Left colon (tissue), 2 donors: ENCODE measurements at places on chromosomes 1 and 21.

GRCh38 chr1:204177133-204177532, 11.0 kb upstream of the REN start:
- DNase-seq: no peak

DNA sequence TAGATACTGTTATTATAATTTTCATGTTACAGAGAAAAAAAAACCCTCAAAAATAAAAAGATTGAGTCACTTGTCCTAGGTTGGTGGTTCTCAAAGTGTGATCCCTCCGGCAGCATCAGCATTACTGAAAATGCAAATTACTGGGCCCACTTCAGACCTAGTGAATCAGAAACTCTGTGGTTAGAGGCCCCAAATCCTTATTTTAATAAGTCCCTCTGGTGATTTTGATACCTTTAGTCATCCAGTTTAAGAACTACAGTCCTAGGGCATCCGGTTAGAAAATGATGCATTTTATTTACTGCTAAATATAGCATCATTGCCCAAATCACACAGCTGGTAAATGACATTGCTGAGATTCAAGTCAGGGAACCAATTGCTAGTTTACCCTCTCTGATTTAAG, 203.7 kb upstream of the RUNX1 start:
- DNase-seq: no peak

DNA sequence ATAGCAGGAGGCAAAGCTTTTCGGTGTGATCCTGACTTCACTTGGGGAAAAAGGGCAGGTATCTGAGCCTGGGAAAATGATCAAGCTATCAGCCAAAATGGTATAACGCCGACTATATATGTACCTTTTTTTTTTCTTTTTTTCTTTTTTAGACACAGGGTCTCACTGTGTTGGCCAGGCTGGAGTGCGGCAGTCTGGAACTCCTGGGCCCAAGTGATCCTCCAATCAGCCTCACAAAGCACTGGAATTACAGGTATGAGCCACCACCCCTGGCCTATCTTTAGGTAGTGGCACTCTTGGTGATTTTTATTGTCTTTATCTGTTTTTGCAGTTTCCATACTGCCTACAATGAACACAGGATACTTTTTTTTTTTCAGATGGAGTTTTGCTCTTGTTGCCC, 1.3 kb upstream of the ICMT start:
- no peak for DNase-seq

DNA sequence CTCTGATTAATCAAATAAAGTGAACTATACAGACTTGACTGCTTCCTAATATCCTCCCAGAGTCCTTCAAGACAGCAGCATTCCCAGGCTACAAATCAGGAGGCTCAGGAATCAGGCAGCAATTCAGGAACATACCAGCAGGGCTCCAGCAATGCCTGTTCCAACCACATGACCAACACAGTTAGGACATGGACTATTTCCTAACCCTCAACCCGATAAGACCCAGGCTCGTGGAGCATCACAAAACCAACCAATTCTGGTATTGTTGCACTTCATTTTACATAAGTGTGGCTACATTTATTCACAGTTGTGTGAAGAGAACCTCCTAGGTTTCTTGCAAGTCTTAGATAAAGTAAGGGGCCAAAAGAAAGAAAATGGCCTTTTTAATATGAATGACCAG, 546.2 kb upstream of the ADGRL2 start:
- no peak for DNase-seq

DNA sequence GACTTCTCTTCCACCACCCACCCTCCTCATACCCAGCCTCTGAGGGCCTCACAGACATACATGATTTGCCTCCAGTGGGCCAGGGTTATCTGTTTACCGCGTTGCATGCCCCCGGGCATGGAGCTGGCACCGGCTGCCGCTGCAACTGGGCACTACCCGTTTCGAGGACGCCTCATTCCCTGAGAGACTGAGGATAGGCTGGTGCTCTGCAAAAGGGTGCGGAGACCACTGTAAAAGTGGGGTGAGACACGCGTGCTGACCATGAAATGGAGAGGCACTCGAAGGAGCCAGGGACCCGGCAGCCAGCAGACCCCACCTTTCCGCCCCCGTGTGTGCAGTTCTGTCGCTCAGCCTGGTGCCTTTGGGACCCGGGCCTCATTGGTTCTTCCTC, 20.6 kb downstream of the TP73 start:
- no peak for DNase-seq

DNA sequence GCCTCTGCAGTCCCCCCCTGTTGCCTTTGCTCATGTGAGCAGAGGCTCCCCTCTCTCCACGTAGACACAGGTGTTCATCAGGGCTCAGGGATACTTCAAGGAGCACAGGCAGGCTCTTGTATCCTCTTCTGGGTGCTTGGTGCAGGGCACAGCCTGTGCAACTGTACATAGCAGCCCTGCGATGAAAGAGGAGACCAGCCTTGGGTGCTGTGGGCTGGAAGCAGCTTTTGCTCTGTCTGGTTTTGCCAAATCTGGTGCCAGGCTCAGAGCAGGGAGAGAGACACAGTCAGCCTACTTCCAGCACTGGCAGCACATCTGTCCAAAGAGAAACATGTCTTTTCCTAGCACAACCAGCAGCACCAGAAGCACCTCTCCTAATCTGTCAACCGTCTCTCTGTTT, 132.1 kb downstream of the ETS2 start:
- no peak for DNase-seq

DNA sequence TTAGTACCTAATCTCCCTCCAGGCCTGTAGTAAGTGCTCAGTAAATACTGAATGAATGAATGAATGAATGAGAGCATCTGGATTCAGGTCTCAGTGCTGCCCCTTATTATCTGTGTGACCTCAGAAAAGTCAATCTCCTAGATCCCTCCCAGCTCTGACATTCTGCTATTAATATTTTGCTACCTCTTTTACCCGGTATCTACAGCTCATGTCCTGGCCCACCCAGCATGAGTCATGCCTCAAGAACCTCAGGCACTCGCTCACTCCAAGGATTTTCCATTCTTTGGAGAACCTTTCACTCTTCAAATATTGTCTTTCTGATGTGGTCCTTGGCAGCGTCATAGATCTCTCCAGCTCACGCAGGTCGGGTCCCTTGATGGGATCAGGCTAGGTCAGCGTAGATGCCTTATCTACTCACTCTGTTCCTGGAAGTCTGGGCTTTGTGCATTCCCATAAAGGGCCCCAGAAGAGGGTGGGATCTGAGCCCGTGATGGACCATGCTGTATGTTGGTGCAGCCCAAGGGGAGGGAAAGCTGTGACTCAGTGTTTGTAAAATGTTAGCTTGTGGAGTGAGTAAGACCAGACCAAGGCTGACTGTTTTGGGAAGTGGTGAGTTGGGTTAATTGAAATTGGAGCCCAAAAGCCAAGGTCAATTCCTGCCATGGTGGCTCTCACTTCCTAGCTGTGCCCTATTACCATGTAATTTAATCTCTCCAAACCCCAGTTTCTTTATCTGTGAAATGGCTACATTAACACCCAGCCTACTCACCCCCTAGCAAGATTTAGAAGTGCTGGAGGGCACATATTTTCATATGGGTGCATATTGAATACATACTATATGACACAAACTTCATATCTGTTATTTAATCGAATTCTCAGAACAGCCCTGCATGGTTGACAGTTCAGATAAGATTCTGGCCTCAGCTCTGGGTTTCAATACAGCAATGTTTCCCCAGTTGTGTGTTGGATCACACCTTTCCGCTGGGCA, 214.1 kb upstream of the USP24 start:
- no peak for DNase-seq

GRCh38 chr1:55280731-55281130, 65.6 kb upstream of the USP24 start:
- DNase-seq: no peak

DNA sequence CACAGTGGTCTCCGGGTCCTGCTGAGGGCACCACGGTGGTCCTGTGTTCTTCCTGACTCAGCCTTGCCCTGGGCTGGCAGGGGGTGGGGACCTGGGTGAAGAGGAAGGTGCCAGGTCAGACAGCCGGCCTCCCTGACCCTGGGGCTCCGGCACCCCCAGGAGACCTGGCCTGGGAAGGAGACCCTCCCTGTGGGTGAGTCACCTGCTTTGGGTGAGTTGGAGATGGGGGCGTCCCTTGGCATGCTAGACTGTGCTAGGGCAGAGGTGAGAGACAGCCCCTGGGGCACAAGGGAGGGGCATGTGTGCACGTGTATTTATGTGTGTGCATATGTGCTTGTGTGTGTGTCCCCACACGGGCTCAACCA, 23.4 kb downstream of the SPSB1 start:
- DNase-seq: no peak

GRCh38 chr1:10710489-10710888, 86.0 kb downstream of the CASZ1 start:
- no peak for DNase-seq

GRCh38 chr1:237084341-237085077, 42.5 kb downstream of the RYR2 start:
- DNase-seq: no peak

DNA sequence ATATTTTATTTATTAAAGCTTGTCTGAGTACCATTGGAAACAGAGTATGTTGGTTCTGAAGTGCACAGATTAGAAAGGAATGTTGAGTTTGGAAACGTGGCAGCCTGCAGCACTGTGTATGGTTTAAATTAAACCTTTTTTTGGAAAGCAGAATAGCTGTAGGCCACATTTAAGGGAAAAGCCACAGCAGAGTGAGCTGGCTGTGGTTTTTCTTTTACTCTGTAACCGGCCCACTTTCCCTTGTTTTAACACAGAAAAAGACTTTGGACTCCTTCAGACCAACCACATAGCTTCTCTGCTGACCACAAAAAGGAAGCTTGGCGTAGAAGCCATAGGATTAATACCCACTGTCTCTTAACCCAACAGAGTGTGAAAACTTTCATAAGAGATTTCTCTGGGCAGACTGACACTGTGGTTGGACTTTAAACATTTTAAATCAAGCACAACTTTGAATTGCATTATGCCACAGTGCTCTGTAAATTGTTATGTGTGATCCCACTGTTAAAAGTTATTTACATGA, 75.2 kb downstream of the NFIA start:
- DNase-seq: no peak

DNA sequence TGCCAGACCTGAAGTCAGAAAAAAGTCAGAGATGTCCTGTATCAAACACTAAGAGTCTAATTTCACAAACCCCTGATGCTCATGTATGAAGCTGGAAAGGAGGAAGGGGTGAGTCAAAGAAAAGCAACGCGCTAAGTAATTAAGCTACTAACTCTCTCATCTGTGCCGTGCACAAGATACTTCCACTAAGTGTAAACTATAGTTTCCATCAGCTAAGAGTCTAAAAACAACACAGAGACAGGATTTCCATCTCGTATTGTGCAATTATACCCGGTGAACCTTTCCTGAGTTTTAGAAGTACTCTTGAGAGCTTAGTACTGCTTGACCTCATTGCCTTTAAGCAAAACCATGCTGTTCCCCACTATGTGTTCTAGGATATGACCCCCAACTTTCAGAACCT, 19.0 kb downstream of the DNALI1 start:
- no peak for DNase-seq

GRCh38 chr1:171742577-171742922, 685 bp upstream of the VAMP4 start:
- DNase-seq: peak; percentile 49

- no peak for DNase-seq
These were observed 58.6 kb downstream of the ATP5PO start for GRCh38 chr21:33856893-33857527.

GRCh38 chr1:221327954-221328353, 413.9 kb downstream of the DUSP10 start:
- DNase-seq: no peak

- no peak for DNase-seq
These were observed 83.7 kb downstream of the POFUT2 start for GRCh38 chr21:45203983-45204382.

DNA sequence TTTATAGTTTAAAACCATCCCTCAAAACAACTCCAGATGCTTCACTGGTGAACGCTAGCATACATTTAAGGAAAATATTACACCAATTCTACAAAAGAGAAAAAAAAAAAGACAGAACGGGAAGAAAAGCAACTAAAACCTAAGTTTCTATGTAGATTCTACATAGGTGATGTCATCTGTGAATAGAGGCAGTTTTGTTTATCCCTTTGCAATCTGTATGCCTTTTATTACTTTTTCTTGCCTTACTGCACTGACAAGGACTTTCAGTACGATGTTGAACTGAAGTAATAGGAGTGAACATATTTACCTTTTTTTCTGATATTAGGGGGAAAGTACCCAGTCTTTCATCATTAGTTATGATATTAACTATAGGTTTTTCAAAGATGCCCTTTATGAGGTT, 101.7 kb upstream of the HAO2 start:
- DNase-seq: no peak

GRCh38 chr1:12601700-12602658, 16.0 kb downstream of the DHRS3 start:
- no peak for DNase-seq

DNA sequence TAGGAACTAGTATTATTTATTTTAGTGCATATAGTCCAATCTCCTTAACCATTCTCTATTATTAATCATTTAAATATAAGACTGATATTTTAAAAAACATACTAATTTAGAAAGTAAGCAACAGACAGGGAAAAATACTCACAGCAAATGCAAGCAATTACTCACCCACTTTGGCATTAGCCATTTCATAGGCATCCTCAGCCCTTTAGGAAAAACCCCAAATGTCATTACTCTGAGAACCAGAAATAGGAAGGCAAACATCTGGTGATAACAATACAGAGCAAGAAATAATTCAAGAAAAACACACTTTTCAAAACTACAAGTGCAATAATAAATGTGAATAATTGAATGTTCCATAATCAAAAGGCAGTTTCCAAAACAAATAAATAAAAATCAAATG, 545.1 kb downstream of the PLPP3 start:
- DNase-seq: no peak

GRCh38 chr1:96473791-96474434, 247.7 kb upstream of the PTBP2 start:
- no peak for DNase-seq

GRCh38 chr1:234972411-234973191, 156.0 kb downstream of the TOMM20 start:
- peak; percentile 24 for DNase-seq

DNA sequence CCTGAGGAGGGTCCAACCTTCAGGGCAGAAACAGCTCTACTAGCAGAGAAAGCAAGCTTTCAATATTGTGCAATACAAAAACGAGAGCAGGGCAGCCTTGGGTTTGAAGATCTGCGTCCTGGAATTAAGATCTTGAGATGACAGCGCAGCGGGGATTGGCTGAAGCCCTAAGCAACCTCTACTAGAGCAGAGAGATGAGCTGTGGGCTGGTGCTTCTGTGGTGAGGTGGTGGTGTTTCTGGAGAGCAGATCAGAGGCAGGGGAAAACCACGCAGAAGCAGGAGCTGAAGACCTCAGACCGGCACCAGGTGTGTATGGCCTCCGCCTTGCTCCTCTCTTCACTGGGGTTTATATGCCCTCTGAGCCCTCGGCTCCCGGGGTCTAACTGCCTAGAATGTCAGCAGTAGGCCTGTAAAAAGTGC, 12.5 kb downstream of the TRAF3IP3 start:
- DNase-seq: peak; percentile 53

DNA sequence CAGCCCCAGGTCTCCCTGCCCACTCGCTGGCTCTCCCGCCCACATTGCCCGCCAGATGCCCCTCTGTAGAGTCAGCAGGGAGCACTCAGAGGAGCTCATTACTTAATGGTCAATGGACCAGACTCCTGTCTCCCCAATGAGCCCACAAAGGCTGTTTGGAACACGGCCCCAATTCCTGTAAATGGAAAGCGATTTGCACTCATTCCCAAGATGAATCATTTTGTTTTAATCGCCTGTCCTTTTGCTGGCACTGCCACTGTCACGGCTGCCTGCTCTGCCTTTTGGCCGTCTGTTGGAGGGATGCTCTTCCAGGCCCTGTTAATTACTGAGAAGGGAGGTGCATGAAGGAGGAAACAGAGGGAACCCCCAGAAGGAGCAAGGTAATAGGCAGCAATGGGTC, 44.8 kb upstream of the ATP2B4 start:
- DNase-seq: no peak
